ENCODE measurements at places on chromosomes 5 and 9.

GRCh38 chr5:148374690-148375360 lies 8.9 kb upstream of the FBXO38 start:
- DNase-seq = no peak

- no peak for DNase-seq
Measured at GRCh38 chr5:6308683-6309082, 69.7 kb downstream of the MED10 start.

GRCh38 chr5:108681079-108681921 lies 66.4 kb upstream of the FER start:
- no peak for DNase-seq

DNA sequence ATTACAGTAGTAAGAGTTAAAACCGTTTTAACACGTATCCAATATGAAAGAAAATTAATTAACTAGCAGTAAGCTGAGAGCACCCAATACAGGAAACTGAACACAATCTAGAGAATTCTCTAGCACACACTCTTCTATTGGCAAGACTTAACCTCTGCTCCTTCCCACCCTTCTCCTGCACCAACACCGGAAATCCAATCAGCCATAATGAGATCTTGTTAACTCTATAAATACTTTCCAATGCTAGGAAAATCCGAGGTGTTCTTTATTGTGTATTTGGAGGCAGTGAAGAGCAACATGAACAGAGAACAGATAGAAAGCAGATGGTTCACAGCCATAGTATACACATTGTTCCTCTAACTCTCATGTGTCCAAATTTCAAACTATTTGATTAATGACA lies 591.7 kb downstream of the CETN3 start:
- DNase-seq = no peak

- DNase-seq = no peak
Measured at GRCh38 chr9:38171926-38172325, 102.9 kb upstream of the SHB start.

DNA sequence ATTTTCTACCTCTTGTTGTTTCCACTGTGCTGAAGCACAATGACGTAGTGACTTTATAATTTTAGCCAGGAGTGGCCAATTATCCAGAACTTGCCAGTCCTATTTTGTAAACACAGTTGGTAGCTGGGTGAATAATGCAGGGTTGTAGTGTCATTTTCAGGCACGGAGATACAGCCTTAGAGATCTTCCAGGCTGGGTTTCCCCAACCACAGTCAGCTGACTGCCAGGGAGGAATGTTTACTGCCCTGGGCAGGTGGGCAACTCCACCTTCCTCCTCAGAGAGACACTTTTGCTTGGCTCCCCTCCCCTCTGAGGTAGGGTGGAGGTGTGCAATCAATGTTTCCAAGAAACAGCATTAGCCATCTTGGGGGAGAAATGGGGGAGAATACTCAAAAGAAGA lies 228.1 kb upstream of the NR4A3 start:
- DNase-seq = no peak

- DNase-seq = no peak
Measured at GRCh38 chr9:93822229-93822628, 132.9 kb downstream of the BARX1 start.

DNA sequence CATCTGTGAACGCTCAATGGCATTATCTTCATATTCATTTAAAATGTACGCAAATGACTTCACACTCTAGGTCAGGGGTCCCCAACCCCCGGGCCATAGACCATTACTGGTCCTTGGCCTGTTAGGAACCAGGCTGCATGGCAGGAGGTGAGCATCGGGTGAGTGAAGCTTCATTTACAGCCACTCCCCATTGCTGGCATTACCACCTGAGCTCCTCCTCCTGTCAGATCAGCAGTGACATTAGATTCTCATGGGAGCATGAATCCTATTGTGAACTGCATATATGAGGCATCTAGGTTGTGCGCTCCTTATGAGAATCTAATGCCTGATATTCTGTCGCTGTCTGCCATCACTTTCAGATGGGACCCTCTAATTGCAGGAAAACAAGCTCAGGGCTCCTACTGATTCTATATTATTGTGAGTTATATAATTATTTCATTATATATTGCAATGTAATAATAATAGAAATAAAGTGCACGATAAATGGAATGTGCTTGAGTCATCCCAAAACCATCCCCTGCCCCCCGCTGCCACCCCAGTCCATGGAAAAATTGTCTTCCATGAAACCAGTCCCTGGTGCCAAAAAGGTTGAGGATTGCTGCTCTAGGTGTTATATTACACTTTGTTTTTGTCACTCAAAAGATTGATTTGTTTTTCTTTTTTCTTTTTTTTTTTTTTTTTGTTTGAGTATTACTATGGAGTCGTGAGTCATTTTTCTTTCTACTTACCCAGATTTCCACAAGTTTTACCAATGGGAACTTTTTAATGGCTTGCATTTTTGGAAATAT lies 127.2 kb downstream of the DOCK8 start:
- DNase-seq = no peak

- no peak for DNase-seq
Measured at GRCh38 chr5:143987751-143988560, 176.0 kb downstream of the HMHB1 start.

GRCh38 chr9:90099262-90099963 lies 494.6 kb downstream of the GADD45G start:
- no peak for DNase-seq

DNA sequence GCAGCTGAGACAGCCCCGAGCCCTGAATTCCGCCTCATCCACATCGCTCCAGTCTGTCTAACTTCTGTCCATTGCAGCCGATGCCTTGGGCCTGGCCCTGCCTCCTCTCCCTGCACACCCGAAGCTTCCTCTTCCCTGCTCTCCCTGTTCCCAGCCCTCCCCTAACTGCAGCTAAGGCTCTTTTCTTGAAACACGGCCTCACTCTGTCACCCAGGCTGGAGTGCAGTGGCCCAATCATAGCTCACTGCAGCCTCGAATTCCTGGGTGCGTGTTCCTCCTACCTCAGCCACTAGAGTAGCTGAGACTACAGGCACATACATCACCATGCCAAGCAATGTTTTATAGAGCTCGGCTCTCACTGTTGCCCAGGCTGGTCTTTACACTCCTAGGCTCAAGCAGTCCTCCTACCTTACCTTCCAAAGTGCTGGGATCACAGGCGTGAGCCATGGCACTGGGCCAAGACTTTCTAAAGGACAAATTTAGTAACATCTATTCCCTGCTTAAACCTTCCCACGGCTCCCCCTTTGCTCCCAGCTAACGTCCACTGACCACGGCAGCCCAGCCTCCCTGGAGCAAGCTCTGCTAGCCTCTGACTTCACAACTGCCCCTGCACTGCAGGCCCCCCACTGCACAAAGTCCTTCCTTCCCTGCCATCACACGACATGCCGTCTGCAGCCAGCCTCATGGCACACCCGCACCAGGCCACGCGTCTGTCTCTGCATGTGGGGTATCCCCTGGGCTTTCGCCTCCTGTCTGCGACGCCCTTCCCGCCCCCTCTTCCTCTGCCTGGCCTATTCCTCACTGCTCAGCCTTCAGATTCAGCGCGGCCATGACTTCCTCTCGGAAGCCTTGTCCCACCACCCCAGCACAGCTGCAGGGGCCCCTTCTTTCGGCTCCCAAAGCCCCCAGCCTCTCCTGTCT lies 28.6 kb downstream of the LAMC3 start:
- DNase-seq = no peak

DNA sequence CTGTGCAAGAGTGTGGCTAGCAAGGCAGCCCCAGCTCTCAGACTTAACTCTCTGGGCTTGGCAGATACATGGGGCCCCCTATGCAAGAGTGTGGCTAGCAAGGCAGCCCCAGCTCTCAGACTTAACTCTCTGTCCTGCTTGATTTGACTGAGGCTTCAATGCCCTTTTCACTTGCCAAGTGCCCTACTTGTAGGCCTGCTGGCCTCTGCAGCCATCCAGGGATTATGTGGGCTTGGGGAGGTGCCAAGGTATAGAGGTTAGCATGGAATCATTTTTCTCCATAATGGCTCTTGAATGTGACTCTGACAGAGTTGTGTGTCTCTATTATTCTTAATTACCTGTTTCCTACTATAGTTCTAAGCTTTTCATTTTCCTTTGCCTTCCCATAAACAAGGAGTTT lies 115.5 kb upstream of the RUSC2 start:
- DNase-seq = no peak

GRCh38 chr5:54264574-54264973 lies 45.8 kb downstream of the ARL15 start:
- no peak for DNase-seq

DNA sequence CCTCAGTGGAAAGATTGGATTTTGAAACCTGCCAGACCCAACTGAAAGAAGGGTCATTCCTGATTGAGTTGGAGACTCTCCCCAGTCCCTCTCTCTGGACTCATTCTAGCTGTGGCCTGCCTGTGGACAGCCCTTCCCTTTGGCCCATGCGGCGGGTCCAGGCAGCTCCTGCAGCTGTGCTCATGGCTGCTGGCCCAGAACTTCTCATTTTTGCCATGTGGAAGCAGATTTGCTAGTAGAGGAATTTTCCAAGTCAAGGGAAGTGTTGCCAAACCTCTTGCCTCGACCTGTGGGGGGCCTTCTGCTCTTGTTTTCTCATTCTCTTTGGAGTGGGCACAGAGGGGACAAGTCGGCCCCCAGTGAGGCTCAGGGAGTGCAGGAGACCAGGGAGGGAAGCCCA lies 89.2 kb downstream of the ANKRD33B start:
- no peak for DNase-seq

DNA sequence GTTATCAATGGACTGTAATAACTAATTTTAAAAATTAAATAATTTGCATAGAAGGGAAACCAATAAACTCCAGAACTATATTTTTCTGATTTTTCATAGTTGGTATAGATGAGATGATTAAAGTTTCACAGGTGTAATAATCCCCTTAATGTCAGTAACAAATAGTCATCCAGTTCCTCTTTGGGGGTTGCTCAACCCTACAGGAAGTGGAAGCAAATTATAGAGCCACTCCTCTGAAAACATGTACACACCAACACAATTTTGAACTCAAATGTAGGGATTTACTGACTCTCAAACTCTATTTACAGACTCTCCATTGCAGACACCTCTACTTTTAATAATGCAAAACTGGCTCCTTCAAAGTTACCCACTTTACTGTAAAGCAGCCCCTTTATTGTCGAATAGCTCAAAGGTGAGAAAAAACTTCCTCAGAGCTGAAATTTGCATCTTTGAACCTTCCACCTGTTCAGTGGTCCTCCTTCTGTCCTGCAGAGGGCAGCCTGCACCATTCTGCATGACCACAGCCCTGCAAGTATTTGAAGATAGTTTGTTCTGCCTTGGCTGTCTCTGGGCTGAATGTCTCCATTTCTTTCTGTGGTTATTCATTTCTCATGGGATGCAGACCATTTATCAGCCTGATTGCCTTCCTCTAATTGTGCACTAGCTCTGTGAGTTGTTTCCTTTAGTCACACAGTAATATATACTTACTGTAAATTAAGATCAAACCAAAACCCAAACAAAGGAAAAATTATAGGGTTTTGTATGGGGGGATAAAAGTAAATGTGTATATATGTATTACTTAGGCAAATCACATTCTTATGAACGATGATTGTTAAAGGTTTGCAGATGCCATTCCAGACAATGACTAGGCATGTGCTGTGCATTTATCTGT lies 383.2 kb upstream of the SGCD start:
- no peak for DNase-seq

DNA sequence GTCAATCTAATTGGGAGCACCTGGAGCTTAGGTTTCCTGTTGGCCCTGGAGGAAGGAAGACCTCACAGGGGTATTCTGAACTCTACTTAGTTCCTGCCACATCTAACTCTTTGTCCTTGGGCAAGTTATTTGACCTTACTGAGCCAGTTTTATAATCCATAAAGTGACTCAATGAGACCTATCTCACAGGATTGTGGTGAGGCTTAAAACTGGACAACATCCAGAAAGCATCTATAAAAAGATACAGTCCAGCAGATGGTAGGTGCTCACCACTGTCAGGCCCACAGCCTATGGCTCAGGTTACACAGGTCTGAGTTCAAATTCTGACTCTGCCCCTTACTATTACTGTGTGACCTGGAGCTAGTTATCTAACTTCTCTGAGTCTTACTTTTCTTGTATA lies 23.3 kb downstream of the KCNV2 start:
- DNase-seq = no peak

DNA sequence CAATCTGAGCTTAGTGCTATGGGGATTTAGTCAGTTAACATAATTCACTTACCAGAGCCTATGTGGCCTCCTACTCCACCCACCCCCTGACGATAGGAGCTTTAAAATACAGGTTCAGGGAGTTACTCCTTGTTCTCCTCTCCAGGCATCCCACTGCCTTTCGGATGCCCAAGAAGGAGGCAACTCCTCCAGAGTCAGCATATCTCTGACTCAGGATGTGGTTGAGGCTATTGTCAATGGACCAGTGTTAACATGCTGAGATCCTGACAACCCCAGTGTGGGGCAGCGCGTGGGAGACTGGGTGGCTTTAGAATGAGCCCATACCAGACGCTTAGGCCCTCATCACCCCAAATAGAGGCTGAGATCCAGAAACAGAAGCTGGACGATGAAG lies 27.4 kb downstream of the BICD2 start:
- DNase-seq = no peak

DNA sequence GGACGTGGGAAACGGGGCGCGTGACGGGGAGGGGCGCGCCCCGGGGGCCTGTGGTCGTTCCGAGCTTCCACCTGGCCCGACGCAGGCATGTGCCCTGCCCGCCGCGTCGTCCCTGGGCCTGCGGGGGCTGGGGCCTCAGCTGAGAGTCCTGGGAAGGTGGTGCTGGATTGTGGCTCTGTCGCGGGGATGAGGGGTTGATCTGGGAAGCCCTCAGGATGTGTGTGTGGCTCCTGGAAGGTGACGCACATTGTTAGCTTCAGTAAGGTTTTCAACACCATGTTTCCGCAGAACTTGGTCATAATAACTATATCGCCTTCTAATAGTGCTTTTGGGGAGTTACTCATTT lies 589.1 kb downstream of the MTRR start:
- no peak for DNase-seq

DNA sequence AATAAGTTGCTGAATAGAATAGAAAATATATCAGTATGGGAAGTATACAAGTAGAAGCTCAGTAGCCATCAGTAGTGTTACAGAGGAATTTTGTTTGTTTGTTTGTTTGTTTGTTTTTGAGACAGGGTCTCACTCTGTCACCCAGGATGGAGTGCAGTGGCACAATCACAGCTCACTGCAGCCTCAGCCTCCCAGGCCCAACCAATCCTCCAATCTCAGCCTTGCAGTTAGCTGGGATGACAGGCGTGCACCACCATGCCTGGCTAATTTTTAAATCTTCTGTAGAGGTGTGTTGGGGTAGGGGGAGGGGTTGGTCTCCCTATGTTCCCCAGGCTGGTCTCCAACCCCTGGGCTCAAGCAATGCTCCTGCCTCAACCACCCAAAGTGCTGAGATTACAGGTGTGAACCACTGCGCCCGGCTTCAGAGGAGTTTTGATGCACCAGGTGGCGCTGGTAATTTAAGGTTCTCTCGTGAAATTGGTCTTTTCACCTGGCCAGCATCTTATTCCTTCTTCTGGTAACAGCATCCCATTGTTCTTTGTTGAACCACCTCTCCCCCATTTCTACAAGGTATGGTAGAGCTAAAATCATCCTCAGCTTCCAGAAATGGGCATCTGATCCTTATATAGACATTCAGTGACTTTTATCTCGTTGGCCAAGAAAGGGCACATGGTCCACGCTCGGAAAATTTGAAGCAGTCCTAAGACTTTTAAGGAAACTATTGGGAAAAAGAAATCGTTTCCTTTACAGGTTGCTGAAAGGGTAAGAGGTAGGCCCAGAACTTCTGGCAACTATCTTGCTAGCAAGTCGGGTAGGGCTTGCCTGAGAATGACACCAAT lies 157.1 kb downstream of the ARRDC3 start:
- DNase-seq = peak; percentile 36

GRCh38 chr9:84761137-84761808 lies 91.7 kb downstream of the NTRK2 start:
- DNase-seq = no peak
